ENCODE measurements at places on chromosomes 6 and 20.

DNA sequence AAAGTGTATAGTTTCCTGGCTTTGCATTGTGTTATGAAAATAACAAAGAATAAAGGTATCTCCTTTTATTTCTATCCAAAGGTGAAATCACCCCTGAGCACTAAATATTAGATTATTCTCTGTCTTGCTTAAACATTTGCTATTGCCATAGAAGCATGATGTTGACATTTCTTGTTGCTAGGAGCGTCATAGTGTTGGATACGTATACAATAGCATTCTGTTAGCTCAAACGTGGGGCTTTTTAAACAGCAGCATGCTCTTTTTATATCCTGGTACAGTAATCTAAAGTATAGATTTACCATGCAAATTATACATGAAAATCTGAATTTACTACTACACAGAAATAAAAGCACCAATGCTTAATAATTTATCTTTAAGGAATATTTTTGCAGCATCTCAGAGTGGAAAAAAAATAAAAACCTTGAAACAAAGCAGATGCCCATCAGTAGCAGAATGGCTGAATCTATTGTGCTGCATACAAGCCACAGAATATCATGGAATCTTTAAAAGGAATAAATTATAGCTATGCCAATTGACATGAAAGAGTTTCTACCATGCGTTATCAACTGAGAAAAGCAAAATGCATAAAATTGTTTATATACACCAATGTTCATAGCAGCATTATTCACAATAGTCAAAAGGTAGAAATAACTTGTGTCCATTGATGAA is 9.6 kb upstream of the HSF2 start:
- no peak for DNase-seq

DNA sequence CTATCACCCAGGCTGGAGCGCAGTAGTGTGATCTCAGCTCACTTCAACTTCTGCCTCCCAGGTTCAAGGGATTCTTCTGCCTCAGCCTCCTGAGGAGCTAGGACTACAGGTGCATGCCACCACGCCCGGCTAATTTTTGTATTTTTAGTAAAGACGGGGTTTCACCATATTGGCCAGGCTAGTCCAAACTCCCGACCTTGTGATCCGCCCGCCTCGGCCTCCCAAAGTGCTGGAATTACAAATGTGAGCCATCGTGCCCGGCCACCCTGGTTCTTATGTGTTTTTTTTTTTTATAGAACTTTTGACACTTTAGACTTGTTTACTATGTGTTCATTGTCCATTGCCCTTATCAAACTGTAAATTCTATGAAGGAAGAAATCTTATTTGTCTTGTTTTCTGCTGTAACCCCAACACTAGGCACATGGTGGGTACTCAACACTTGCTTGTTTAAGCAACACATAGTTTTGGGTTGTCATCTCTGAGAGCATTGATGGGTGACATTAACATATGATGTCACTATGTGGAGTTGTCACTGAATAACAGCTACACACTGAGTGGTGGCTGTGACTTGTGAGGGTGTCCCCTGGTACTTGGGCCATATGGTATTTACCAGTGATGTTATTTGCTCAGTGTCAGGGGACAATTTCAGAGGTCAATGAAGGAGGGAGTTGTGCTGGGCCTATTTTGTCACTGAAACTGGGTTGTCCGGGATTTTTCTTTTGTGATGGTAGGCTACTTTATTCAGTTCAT is 1.5 kb upstream of the PXMP4 start:
- no peak for DNase-seq

GRCh38 chr20:37647946-37648345 is 45.9 kb upstream of the CTNNBL1 start:
- no peak for DNase-seq

GRCh38 chr6:170269846-170270541 is 20.9 kb downstream of the DLL1 start:
- DNase-seq = no peak

DNA sequence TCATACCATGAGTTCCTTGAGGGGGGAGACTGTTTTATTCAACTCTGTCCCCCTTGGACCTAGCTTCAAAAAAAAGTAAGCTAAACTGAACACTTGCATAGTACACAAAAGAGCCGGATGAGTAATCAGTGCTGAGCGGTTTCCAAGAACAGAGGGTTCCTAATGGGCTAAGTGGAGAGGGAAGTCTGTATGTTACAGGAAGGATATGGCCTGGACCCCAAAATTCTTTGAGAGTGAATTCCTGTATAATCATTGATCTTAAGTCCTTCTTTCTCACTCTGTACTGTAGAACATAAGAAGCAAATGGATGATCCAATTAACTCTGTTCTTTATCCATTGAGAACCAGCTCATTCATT is 324.7 kb upstream of the CNR1 start:
- no peak for DNase-seq

DNA sequence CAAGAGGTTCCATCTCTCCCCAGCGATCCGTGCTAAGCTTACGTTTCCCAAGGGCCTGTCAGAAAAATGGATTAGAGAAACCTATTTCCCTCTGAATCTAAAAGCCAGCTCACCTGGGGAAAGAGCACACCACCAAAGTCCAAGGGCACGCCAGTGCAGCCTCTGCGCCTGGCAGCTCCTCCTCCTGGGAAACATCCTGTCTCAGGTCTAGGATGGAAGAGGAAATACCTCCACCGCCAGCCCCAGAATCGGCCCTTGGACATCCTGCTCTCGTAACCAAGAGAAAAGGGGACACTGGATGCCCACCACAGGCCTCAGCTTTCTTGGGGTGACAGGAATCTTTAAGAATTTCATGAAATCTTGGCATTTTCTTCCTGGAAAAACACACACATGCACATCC is 18.7 kb downstream of the RAMACL start:
- DNase-seq = no peak

GRCh38 chr20:58048096-58048702 is 180.3 kb downstream of the ANKRD60 start:
- DNase-seq = no peak

Measured in stimulated activated CD8-positive, alpha-beta memory T cell treated with anti-CD3 and anti-CD28 coated beads, Interleukin-7, amount 100 ng/mL, for 1 hour (primary cell).